AML-193 (cell line): ENCODE measurements at places on chromosomes 5 and 9.

DNA sequence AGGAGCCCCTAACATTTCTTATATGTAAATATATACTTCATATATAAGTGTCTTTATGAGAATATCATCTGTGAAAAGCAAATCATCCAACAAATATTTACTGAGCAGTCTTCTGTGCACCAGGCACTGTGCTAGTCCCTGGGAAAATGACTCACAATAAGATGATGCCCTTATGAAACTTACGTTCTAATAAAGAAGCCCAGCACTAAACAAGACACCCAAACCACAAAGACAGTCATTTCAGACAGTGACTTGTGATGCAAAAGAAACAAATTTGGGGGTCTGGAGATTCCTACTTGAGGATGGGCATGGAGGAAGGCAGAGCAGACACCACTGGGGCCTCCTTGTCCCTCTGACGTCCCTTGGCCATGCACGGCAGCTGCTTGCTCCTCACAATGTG is 30.6 kb upstream of the PPP1R2B start:
- DNase-seq: no peak

DNA sequence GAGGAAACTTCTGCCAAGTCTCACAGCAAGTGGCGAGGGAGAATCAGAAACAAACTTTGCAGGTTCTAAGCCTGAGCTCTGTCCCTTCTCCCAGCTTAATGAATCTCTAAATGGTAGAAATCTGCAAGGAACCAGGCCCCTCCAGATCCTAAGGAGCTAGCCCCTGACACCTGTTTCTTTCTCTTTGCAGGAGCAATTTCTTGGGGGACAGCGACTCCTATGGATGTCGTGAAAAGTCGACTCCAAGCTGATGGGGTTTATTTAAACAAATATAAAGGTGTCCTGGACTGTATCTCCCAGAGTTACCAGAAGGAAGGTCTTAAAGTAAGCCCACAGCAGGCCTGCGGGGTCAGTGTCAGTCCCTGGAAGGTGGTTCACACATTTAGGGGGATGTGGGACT is 21.8 kb downstream of the IL9 start:
- no peak for DNase-seq

DNA sequence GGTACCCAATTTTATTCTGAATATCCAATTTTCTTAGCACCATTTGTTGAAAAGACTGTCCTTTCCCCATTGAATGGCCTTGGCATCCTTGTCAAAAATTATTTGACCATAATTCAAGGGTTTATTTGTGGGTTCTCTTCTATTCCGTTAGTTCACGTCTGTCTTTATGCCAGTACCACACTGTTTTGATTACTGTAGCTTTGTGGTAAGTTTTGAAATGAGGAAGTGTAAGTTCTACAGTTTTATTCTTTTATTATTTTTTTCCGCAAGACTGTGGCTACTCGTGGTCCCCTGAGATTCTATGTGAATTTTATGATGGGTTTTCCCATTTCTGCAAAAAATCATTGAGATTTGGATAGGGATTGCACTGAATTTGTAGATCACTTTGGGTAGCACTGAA is 402.6 kb downstream of the PLK2 start:
- DNase-seq: no peak

DNA sequence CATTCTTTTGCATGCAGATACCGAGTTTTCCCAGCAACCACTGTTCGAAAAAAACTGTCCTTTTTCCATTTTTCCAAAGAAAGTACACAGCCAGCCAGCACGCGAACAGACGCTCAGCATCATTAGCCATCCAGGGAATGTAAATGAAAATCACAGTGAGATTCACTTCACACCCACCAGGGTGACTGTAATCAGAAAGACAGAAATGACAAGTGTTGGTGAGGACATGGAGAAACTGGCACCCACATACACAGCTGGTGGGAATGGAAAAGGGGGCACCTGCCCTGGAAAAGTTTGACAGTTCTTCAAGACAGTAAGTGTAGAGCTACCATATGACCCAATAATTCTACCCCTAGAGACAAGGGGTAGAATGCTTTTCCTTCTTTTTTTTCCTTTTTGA is 25.0 kb upstream of the NCS1 start:
- DNase-seq: no peak

DNA sequence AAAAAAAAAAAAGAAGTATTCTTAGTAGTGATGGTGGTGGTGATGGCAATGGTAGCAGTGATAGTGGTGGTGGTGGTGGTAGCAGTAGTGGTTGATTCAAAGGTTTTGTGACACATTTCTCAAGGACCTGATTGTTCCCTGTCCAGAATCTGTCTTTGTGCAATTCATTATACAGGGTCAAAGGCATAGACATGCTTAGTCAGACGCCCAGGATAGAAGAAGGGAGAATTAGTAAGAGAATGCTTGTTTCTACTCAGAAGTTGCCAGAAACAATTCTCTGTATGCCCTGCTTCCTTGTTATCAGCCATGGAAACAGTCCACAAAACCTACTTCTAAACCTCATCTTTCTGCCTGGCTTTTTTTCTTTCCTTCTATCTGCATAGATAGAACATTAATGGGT is 89.4 kb downstream of the SLC44A1 start:
- no peak for DNase-seq

- no peak for DNase-seq
These were observed 21.0 kb downstream of the ALDH1A1 start for GRCh38 chr9:72931897-72932296.

DNA sequence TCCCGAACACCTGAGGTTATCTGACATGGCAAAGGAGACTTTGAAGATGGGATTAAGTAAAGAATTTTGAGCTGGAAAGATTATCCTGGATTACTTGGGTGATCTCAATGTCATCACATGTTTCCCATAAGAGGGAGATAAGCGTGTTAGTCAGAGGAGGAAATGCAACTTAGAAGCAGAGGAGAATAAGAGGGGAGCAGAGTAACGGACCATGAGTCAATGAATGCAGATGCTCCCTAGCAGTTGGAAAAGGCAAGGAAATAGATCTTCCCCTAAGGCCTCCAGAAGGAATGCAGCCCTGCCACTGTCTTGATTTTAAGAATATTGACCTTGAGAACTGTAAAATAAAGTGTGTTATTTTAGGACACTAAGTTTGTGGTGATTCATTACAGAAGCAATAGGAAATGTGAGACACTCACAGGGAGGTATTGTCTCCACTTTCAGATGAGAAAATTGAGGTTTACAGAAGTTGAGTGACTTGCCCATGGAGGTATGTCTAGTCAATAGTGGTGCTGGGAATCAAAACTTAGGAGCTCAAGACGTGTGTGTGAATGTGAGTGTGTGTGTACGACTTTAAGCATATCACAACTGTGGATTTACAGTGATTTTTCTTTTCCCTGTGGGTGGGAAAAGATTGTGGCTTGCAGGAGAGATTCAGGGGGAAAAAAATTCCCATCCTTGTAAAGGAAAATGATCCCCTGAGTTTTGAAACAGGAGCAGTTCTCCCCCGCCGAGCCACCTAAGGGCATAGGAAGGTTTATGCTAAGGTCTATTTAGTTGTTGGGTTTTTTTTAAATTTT is 125.3 kb downstream of the TRIM32 start:
- no peak for DNase-seq

- no peak for DNase-seq
These were observed 77.6 kb upstream of the SAP30L start for GRCh38 chr5:154368041-154368800.

DNA sequence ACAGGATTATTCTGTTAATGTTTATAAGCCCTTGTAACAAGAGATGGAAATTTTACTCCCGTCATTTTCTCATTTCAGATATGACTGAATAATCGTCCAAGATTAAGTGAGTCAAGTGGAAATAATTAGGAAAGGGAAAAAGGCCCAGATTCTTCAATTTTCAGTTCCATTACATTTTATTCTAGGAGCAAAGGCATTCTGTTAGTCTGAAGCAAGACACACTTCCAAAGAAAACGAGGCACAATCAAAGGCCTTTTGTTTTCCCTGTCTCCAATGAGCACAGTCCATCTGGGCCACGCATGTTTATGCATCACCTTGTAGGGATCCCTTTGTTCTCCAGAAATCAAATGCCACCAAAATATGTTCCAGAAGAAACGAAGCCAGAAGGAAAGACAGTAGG is 382.9 kb upstream of the RFX3 start:
- DNase-seq: no peak
